ENCODE measurements at places on chromosomes 7 and 10. TPM values are rescaled to one million over a fixed set of nuclear protein-coding genes. Genes with fewer than 3 reads are reported as not detected.

- DNase-seq = no peak
Measured at GRCh38 chr7:158256091-158256816, 331.4 kb downstream of the PTPRN2 start.

GRCh38 chr10:1654811-1655356 is 82.4 kb downstream of the ADARB2 start:
- no peak for DNase-seq

DNA sequence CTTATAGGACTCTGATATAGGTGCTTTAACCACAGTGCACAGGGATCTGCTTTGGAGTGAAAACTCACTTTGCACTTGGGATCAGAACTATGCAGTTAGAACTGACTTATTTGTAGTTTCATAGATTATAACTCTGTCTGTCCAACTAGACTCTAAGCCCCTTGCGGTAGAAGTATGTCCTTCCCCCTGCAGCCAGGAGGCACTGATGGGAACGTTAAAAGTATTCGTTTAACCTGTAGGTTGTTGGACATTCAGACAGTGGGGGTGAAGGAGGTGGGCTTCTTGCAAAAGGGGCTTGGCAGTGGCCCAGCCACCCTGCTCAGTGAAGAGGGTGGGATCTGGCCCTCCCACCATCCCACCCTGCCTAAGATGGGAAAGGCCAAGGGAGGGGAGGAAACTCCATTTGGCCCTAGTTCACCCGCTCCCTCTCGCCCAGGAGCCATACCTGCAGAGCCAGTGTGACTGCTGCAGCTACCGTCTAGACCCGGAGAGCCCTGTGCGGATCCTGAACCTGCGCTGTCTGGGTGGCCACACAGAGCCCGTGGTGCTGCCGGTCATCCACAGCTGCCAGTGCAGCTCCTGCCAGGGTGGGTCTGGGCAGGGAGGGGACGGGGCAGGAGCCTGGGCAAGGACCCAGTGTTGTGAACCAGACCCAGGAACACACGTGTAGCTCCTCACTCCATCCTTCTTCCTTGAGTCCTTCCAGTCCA is 5.7 kb upstream of the ZNF862 start:
- no peak for DNase-seq

DNA sequence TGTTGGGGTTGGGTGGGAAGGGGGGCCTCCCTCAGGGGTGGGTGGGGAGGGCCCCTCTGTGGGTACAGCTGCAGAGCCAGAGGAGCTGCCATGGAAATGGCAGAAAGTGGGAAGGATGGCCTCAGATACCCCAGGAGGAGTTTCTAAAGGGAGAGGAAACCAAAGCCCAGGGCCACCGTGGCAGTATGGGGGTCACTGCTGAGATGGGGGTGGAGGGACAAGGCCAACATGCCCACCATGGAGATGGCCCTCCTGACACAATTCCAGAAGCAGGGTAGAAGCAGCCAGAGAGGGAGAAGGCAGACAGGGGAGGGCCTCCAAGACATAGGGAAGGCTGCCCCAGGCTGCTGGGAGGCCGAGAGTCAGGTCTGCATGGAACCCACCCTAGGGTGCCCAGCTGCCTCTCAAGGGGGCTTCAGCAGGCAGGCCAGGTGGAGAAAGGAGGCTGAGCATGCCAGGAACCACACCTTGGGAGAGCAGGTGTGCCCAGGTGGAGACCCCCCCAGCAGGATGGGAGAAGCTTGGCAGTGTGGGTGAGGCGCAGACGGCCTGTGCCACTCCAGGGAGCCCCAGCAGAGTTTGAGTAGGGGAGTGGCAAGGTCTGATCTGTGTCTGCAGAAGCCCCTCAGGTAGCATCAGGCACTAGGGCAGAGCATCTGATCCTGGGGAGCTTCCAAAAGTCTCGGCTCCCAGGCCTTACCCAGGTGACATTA is 146.8 kb downstream of the ARHGAP22 start:
- no peak for DNase-seq

GRCh38 chr10:47095211-47095610 is 184.0 kb downstream of the PTPN20 start:
- no peak for DNase-seq

- no peak for DNase-seq
Measured at GRCh38 chr10:14468726-14469125, 138.0 kb upstream of the FRMD4A start.

DNA sequence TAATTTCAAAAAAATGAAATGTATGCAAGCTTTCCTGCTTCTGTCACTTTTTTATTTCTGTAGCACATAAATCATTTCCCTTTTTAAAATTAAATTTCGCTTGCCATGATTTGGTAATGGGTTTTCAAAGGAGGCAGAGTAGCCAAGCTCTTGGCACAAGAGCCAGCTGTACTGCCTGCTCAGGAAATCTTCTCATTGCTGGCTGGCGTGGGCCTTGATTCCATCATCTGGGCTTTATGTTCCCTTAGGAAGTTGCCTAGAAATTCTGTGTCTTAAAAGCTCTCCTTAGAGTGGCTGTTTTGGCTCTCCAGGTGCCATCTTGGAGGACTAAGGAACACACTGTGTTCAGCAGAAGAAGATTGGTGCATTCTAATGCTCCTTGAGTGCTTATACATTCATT is 107.4 kb downstream of the ARID5B start:
- DNase-seq = no peak

DNA sequence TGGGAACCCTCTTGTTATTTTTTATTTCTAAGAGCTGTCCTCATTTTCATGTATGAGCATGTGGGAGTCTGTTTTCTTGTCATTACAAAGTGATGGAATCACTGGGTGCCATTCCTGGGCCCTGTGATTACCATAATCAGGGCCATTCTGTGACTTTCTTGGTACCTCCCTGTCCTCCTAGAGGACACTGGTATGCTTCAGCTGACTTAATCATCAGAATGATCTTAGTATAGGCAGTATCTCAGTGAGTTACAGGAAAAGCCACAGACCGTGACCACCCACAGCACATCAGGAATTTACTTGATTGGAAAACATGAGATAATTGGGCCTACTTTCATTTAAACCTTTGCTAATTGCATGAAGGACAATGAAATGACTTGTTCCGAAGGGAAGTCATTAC is 7.2 kb downstream of the NOM1 start:
- no peak for DNase-seq

Gene IFIT2
- total RNA-seq = 39.2 TPM

Gene PRKAR2B
- 1.1 TPM for total RNA-seq

Gene TLL2
- 0.09 TPM for total RNA-seq

Gene CPA2
- total RNA-seq = not detected

Gene FOXI2
- total RNA-seq = not detected

Gene IL6
- not detected for total RNA-seq

Data from activated CD8-positive, alpha-beta T cell treated with anti-CD3 and anti-CD28 coated beads for 36 hours (primary cell).